Vagina (tissue), 2 donors: ENCODE measurements at places on chromosomes 12 and 14. TPM values are rescaled to one million over a fixed set of nuclear protein-coding genes. Genes with fewer than 3 reads are reported as not detected.

Gene LRRC10
- not detected for total RNA-seq

- DNase-seq = no peak
Observed at GRCh38 chr14:42884100-42884499, 1277.4 kb downstream of the LRFN5 start.

DNA sequence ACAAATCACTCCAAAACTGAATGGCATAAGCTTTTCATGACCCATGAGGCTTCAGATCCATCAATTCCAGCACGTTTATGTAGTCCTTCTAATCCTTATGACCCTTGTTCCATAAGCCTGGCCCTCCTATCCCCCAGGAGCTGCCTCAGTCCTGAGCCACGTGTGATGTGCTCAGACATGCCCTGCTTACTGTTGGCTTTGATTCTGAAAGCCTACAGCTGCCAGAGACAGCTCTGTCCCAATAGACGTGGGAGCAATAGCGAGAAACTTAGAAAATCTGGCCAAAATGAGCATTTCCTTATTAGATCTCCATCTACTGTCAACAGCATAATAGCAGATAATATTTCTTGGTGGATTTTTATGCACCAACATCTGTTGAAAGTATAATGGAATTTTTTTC lies 33.2 kb downstream of the DUSP6 start:
- no peak for DNase-seq

DNA sequence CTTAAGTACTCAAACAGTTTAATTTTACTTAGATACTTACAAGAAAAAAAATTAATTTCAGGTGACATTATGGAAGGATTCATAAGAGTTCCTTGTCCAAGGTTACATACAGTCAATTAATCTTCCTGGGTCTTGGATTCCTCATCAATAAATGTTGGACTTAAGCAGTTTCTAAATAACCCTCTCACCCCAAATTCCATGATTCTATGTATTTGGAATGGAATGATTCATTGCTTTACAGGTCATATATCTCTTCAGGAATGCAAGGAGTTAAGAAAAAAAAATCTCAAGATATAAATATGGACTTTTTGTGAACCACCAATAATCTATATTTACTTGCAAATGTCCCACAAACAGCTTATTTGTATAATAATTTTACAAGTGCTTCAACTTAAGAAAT lies 84.2 kb upstream of the BMP4 start:
- DNase-seq = no peak

- no peak for DNase-seq
Observed at GRCh38 chr14:53148671-53149070, 4.5 kb downstream of the DDHD1 start.

Gene PLA2G1B
- total RNA-seq = not detected

Gene PYM1
- total RNA-seq = 25.8 TPM

- DNase-seq = no peak
Observed at GRCh38 chr12:6336889-6337853, 4.7 kb downstream of the TNFRSF1A start.

DNA sequence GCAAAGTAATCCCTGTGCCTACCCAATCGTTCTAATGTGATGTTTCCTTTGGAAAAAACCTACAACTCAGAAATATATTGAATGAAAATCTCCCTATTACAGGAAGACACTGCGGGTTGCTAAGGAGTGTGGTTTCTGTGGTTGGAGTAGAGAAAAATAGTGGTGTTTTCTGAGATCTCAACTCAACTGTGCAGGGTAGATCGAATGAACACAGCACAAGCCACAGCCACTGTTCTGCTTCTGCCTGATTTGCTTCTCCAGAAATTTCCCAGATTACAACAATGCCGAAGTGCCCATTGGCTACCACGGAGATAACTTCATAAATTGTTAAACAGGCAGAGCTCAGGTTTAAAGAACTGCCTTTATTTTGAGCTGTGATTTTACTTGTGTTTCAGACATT lies 480.4 kb downstream of the DIO2 start:
- DNase-seq = no peak
